ENCODE measurements at places on chromosomes 6 and 20.

- DNase-seq: no peak
Observed at GRCh38 chr20:32301719-32302506, 24.5 kb downstream of the KIF3B start.

GRCh38 chr6:116205281-116205680, 48.6 kb downstream of the TSPYL4 start:
- DNase-seq: no peak

DNA sequence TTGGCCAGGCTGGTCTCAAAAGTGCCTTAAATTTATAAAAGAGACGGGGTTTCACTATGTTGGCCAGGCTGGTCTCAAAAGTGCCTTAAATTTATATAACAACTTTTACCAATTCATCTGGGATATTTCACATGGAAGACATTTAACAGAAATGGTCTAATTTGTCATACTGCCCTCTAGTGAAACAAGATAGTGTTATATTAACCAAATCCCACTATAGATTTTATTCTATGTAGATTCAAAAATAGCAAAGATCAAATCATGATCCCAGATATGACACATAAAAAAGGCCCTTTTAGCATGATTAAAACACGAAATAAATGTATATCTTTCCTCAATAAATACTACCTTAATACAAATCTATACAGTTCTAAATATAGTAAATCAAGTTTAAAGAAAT, 102.8 kb upstream of the TFAP2D start:
- no peak for DNase-seq

DNA sequence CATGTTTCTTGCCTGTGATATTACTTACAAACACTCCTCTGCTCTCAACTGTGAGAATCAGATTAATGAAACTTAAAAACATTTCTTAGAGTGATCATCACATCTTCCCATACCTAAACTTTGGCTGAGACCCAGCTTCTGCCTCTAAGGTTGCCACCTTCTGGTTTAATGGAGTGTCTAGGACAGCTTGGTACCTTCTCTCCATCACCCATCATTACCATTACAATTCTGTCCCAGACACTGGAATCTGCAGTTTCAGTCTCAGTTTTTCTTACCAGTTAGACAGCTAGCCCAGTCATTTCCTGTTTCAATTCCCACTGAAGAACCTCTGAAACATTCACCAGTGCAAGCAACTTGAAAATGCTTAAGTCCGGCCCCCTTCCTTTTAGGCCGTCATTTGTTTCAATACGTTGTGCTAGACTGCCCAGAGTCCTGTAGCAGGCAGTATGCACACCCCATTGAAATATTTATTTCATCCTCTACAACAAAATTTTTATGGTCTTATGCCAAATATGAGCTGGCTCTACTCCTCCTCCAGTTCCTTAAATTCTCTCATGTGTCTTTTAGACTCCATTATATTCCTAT, 107.0 kb upstream of the FOXO3 start:
- no peak for DNase-seq

- DNase-seq: no peak
Observed at GRCh38 chr20:55533632-55534031, 471.7 kb downstream of the CBLN4 start.

DNA sequence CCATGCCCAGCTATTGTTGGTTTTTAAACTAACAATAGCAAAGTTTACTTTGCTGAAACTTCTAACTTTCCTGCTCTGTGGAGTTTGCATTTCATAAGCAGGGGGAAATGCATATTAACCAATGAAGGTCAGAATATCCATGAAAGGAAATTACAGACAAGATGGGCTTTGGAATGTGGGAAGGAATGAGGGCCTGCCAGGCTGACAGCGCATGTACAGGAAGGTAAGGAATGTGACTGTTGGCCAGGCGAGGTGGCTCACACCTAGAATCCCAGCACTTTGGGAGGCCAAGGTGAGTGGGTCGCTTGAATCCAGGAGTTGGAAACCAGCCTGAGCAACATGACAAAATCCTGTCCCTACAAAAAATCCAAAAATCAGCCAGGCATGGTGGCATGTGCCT, 49.6 kb downstream of the CDK5RAP1 start:
- DNase-seq: no peak

DNA sequence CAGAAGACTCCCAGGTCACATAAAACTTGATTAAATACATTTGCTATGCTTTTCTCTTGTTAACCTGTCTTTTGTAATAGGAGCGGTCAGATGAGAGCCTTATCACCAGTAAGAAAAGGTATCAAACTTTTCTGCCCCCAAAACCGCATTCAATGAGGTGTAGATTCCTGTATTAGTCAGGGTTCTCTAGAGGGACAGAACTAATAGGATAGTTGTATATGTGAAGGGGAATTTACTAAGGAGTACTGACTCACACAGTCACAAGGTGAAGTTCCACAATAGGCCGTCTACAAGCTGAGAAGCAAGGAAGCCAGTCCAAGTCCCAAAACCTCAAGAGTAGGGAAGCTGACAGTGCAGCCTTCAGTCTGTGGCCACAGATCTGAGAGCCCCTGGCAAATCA, 32.7 kb downstream of the PTPRK start:
- DNase-seq: no peak

DNA sequence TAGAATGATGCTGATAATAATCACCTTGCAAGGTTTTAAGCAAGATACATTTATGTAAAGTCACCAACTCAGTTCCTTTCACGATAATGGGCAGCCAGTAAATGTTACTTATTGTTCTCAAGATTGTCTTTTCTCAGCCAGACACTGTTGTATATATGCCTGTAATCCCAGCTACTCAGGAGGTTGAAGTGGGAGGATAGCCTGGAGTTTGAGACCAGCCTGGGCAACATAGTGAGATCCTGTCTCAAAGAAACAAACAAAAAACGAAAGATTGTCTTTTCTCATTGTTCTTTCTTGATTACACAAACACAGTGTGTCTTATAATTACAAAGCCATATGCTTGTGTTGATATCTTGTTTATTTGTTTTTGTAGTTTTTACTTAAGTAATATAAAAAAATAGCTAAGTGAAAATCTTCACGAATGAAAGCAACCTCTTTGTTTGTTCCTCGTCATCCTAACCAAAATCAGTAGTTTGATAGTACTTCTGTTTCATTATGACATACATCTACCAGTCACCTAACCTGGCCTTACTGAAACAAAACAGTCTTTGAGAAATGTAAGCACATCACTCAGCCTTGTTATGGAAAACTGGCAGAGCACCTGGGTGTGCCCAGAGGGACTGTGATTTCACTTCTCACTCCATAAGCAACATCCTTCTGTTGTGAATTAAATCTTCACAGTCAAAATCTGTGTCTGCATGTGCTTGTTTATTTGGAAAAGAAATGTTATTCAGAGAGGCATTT, 436.2 kb upstream of the SOX4 start:
- DNase-seq: no peak

DNA sequence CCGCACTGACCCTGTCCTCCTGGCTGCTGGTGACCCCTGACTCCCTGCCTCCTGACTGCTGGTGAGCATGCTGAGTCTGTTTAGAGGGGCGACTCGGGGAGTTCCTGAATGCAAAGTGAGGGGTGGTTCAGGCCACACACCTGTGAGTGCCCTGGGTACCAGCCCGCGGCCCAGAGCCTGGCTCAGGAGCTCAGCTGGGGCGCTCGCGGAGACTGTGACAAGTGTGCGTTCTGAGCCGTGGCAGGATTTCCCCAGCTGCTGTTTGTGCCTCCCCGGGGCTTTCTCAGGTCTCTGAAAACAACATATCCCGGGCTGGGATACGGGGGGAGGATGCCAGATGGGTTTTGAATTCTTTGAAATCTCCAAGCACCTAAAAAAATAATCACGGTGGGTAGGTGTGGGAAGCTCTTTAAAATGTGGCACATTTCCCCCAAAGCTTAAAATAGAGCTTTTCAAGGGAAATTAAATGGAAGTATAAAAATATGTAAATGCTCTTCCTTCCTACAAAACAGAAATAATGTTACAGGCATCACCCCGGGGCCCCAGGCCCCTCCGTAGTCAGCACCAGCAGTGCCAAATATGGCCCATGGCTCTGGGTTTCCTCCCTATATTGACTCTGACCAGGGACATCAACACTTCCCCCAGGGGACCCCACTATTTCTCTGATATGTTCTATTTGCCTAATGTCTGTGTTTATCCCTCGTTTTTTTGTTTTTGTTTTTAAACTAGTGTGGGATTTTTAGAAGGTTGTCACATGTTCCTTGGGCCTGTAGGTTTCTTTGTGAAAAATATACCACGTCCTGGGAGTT, 49.9 kb upstream of the TAGAP start:
- DNase-seq: no peak
